Activated CD8-positive, alpha-beta memory T cell treated with anti-CD3 and anti-CD28 coated beads for 1 hour (primary cell): ENCODE measurements at places on chromosomes 2 and 18.

DNA sequence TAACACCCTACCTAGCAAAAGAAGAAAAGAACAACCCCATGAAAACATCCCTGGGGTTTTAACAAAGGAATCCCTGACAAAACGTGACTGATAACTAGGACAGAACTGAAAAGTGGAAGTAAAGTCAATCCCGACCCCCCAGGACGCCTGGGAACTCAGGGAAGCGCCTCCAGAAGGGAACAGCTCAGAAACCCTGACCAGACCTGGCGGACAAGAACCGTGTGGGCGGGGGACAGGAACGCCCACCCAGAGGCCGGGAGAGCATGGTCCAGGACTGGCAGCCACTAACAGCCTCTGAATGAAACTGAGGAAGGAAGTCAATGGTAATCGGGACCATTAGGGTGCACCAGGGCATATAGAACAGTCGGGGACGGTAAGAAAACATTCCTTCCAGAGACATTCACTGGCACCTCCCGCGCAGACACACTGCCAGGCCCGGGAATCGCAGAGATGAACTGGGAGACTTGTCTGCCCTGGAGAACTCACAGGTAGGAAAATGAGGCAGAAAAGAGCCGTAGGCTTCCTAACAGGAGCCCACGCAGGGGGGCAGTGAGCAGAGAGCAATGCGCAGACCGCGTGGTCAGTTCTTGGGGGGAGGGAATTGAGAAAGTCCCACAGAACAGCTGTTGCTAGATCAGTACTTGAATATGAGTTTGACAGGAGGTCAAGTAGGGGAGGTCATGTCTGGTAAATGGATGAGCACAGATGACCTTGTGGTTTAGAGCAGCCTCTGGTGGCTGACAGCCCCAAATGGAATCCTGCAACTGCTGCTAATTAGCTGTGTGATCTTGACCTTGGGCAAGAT lies 1.3 kb upstream of the TBC1D8 start:
- DNase-seq: no peak

- DNase-seq: no peak
These were observed 2.5 kb downstream of the CHN1 start for GRCh38 chr2:175002547-175003274.

DNA sequence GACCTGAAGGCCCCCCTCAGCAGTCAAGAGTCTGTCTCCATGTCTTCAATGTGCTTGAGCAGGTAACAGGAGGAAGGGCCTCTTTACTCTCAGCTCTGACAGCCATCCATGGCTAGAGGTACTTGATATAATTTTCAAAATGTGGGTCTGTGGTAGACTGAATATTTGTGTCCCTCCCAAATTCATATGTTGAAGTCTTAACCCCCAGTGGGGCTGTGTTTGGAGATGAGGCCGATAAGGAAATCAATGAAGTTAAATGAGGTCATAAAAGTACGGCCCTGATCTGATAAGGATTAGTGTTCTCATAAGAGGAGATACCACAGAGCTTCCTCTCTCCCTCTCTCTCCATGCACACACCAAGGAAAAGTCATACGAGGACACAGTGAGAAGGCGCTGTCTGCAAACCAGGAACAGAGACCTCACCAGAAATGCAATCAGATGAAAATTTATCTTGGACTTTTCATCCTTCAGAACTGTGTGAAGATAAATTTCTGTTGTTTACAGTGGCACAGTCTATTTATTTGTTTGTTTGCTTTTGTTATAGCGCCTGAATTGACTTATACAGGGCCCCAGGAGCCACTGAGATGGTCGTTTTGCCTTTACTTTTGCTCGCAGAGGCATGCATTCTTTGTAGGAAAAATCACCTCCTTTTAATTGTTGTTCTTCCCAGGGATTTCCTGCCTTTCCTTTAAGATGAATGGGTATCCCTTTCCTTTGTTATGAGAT lies 274.8 kb upstream of the TRIB2 start:
- no peak for DNase-seq

DNA sequence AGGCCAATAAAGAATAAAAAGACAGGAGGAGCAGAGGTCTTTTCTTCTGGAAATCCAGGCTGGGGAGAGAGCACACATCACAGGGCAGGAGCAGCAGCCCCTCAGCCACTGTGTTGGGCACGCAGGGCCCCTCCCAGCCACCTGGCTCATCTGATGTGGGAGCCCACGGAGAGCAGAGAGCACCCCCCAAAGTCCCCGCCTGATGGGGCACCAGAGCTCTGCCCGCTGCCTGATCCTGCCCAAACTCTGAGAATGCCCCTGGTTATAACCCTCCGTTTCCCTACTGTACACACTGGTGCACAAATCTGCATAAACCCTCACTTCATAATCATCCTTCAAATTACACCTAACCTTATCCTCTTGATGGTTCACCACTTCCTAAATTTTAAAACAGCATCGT lies 111.3 kb downstream of the HDAC4 start:
- no peak for DNase-seq

- no peak for DNase-seq
These were observed 375.1 kb upstream of the ID2 start for GRCh38 chr2:8306530-8307351.

DNA sequence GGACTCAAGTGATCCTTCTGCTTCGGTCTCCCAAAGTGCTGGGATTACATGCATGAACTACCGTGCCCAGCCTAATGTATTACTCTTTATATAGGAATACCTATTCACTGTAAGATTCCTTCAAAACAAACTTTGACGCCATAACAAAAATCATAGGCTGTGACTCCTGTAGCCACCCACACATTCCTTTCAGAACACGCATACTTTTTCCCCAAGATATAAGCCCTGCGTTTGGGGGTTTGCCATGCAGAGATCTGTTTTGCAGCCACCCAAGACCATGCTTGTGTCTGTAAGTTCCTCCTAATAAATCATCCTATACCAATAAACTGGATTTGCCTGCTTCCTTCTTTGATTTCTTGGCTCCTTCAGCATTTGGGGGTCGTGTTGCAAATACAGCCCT lies 46.0 kb upstream of the STON1 start:
- no peak for DNase-seq

DNA sequence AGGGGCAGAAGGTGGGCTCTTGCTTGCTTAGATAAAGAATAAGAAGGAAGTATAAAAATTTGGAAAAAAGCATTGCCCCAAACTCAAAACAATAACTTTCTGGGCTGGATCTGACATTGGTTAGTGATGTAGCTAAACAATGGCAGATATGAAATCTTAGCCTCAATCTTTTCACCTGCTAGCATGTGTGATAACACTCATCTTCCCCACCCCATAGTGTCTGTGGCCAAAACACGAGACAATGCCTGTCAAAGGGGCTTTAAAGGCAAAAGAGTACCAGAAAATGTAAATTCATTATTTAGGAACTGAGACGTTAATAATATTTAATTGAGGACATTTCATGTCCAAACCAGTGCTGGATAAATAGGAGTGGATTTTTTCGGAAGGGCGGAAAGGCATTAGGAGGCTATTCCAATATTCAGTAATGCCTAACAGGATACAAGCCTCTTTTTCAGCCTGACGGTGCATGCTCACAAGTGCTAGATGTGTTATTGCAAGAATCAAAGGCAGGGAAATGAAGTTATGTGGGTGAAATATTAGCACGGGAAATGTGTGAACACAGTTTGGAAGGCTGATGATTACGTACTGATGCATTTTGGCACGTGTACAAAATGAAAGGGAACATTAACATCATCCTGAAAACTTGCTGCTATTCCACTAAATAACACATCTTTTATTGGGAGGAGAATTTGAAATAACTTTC lies 395.7 kb downstream of the GALR1 start:
- DNase-seq: no peak

- DNase-seq: no peak
These were observed 975.7 kb upstream of the ZEB2 start for GRCh38 chr2:145495590-145495989.

GRCh38 chr2:20674309-20674965 lies 7.5 kb downstream of the GDF7 start:
- DNase-seq: no peak

- DNase-seq: no peak
These were observed 86.8 kb downstream of the ESCO1 start for GRCh38 chr18:21513741-21514140.

GRCh38 chr2:152648336-152648735 lies 68.9 kb downstream of the PRPF40A start:
- DNase-seq: no peak

DNA sequence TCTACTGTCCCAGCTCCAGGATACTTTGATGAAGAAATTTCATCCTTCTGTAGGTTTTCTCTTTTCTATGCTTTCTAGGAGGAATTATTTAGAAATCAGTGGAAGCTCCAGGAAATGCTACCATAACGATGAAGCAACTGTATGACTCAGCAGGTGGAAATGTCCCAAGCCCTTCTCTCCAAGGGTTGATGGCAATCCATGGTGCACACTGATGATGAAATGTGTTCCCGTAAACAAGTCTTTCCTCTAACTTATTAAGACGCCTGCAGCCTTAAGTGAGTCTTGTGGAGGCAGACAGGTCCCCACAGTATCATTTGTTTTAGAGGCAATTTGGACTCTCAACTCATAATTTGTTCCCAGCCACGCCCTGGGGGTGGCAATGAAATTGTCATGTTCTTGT lies 777.6 kb upstream of the SOX11 start:
- no peak for DNase-seq

DNA sequence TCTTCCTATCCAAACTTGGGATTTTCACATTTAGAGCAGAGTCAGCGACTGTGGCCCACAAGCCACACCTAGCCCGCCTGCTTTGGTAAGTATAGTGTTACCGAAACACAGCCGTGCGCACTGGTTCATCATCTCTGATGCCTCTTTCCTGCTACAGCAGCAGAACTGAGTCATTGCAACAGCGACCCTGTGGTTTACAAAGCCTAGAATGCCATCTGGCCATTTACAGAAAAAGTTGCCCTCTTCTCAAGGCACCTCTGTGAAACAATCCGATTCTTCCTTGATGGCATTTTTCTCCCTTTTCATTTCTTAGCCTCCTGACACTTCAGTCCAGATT lies 10.7 kb upstream of the IAH1 start:
- no peak for DNase-seq

GRCh38 chr2:119438128-119438656 lies 6.5 kb downstream of the TMEM37 start:
- no peak for DNase-seq

DNA sequence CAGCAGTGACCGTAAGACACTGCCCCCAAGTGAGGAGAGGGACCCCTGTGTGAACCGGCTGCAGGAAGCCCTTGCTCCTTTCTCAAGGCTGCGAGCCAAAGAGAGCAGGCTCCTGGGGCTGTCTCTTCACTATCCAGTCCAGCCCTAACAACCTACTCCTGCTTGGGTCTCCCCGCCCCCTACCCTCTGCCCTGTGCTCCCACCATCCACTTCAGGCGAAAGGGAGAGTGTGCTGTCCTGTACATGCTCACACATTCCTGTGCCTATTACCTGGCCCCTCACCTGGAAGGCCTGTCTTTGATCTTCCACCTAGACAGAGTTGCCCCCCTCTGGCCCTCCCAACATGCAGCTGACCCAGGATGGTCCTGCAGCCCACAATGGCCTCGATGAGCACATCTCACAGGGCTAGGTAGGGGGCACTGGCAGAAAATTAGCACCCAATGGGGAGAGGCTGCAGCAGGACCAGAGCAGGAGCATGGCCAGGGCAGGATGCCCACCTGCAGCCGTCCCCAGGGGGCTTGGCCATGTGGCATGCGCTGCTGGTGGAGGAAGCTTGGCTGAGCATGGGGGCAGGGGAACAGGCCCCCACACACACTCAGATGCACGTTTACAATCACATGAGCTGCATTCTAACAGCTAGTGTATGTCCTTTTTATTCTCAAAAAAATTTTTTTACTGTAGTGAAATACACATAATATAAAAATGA lies 93.5 kb downstream of the POLR1A start:
- no peak for DNase-seq

DNA sequence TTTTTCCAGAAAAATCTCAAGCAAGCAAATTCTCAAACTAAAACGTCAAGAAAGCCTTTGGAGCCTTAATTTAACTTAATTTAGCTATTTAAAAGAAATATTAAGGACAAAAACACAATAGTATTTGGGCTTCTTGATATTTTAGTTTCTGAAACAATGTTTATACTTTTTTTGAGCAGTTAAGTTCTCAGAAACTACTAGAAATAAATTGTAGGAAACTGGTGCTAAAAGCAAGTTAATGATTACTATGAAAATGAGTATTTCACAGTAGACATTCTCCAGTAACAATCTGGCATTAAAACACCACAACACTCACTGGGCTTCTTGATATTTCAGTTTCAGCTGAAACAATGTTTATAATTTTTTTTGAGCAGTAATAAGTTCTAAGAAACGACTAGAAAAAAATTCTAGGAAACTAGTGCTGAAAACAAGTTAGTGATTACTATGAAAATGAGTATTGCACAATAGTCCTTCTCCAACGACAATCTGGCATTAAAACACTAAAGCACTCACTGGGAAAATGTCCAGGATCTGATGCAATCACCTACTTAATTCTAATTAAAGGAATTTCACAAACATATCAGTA lies 45.1 kb downstream of the TRAK2 start:
- no peak for DNase-seq

GRCh38 chr2:107305966-107306365 lies 420.0 kb upstream of the ST6GAL2 start:
- no peak for DNase-seq

GRCh38 chr2:180061546-180061945 lies 54.4 kb upstream of the CWC22 start:
- no peak for DNase-seq

GRCh38 chr2:242085941-242086621 lies 216.6 kb downstream of the RTP5 start:
- no peak for DNase-seq

- no peak for DNase-seq
These were observed 37.3 kb downstream of the FHOD3 start for GRCh38 chr18:36334798-36335197.

- DNase-seq: no peak
These were observed 35.3 kb downstream of the NHEJ1 start for GRCh38 chr2:219125225-219125885.

GRCh38 chr2:30965022-30965531 lies 157.8 kb upstream of the CAPN13 start:
- no peak for DNase-seq

DNA sequence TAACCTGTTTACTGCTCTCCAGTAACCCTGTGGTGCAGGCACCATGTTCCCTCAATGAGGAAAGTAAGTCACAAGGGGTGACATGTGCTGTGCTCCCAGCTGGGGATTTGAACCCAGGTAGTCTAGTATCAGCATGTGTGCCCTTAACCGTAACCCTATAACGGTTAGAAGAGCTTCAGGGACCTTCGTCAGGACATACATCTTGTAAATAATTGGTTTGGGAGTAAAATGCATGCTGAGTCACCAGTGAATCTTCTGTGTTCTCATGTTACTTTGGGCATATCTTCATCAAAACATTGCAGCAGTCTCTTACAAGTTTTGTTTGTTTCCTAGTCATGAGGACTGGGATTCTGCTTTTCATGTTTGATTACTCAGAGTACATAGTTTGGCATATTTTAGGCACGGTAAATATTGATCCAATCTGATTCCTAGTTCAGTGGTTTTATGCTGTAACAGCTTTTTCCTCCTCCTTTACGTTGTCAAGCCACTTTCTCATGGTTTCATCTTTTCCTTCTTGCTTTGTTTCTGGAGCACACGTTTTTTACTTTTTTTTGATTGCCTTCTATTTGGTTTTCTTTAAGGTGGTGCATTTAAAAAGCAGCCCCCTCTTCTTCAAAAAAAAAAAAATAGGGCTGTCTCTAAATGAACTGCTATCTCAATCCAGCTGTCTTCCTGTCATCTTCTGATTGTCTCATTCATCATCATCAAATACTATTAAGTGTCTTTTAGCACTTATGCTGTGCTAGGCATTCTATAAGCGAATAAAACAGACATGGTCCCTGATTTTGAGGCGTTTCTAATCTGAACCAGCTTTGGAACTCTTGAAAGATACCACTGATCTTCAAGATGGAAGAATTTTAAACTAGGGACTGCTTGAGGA lies 50.4 kb downstream of the CLIP4 start:
- no peak for DNase-seq
